ENCODE measurements at places on chromosomes 5 and 9. TPM values are rescaled to one million over a fixed set of nuclear protein-coding genes. Genes with fewer than 3 reads are reported as not detected.

NEURL1B gene
- total RNA-seq: 7.6 TPM

ORM2 gene
- not detected for total RNA-seq

NXNL2 gene
- 0.49 TPM for total RNA-seq

DNA sequence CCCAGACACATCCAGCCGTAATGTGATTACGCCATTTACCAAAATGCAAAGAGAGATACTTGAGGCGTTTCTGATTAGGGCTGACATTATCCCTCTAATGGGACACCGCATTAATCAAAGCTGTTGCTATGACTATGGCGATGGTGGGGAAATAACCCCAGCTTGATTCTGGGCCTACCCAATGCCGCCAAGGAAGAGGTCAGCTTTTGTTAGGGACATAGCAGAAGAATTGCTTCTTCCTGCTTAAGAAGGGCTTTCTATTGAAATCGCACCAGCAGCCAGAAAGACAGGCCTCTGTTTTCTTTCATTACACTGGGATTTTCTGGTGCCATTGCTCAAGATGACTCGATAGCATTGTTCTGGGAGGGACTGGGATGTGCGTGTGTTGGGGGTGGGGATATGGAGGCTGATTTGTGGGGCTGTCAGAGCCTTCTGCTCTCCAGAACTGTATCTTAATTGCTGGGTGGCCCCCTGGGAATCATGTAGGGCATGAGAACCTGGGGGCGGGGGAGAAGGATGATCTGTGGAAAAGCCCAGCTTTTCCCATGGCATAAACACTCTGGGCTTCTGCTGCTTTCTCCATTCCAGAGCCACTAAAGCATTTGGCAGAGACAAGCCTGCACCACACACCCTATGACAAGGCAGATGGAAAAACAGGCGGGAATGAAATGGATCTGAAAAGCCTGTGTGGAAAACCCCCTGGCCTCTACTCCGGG, 106.5 kb upstream of the RAD23B start:
- DNase-seq: no peak

GRCh38 chr5:96909003-96909402, 26.9 kb upstream of the LNPEP start:
- DNase-seq: no peak

DNA sequence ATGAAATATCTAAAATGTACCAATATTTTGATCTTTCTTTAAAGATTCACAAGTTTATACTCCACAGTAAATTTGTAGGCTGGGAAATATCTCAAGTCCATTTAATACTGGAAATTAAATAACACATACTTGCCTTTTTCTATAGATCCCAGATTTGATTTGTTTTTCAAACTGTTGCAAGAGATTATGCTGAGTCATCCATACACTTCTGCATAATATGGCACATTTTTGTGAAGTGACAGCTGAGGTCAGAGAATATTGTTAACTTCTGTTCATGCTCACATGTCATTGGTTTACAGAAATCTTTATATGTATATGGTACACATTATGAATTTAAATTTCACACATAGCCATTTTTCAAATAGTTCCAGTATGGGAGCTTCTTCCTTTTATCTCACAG, 1066.3 kb upstream of the NUDT12 start:
- peak; percentile 11 for DNase-seq

GRCh38 chr9:129175825-129176633, 2.0 kb downstream of the IER5L start:
- peak; percentile 93 for DNase-seq

DNA sequence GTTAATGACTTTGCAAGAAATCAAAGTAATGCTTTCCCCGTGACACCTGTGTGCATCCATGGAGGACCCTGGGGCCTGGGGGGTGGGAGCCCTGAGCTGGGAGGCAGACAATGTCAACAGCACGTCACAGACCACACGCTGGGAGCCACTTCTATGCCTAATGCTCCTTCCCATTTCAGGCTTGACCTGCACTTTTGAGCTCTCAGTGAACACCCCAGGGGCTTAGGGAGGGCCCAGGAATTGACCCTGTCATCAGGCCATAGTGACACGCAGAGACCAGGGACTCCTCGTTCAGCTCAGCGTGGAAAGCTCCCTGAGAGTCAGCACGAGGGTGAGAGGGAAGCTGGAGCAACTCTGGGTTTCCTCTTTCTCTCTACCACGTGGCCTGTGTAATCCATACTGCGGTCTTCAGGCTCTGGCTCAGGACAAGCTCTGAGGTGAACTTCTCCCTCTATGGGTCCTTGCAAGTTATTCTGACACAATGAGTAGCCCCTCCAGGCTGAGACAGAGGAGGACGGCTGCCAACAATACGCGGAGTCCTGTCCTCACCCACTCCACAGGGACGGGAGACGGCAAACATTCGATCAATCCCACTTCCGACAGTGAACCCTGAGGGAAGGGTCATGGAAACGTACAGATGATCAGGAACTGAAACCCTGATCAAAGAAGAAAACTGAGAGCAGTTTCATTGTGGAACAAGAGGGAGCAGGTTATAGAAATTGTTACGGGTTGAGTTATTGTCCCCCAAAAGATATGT, 130.8 kb upstream of the IRX4 start:
- no peak for DNase-seq

DNA sequence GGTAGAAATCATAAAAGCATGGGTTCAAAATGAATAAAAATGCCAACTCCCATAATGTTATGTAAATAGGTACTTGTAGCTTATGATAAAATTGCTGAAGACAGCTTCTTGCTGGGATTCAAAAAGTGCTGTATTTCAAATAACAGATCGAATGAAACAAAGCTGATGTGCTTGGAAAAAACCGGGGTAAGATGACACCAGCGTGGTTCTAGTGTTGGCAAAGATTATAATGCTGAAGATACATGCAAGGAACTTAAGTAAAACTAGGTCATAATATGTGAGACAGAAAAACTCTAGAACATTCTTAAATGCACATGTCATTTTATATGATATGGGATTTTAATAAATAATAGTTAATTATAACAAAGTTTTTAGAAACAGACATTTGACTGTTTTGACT, 44.4 kb upstream of the APC start:
- DNase-seq: no peak

- no peak for DNase-seq
Measured at GRCh38 chr5:132059696-132060500, 557 bp upstream of the IL3 start.

Measured in MCF 10A (cell line).